NCI-H82 (cell line): ENCODE measurements at places on chromosomes 4 and X.
A peak's percentile ranks its signal among the peaks of the same experiment; 100 is the strongest.

DNA sequence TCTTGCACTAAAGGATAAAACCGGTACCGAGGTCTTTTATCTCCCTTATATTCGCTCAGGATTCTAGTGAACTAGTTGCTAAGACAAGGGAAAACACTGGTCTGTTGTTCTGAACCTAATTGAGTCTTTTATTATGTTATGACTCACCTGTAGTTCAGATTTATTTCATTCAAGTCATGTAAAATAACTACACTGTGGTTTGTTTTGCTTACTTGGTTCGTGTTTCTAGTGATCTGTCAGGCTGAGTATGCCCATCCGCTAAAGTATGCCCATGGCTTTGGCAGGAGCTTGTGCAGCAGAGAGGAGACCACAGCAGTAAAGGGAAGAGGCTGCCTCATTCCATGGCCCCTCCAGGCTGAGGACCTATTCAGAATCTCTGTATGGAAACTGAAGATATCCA, 126.1 kb downstream of the AFF1 start:
- no peak for DNase-seq

- DNase-seq: no peak
These were observed 58.0 kb downstream of the CLOCK start for GRCh38 chr4:55488716-55489115.

DNA sequence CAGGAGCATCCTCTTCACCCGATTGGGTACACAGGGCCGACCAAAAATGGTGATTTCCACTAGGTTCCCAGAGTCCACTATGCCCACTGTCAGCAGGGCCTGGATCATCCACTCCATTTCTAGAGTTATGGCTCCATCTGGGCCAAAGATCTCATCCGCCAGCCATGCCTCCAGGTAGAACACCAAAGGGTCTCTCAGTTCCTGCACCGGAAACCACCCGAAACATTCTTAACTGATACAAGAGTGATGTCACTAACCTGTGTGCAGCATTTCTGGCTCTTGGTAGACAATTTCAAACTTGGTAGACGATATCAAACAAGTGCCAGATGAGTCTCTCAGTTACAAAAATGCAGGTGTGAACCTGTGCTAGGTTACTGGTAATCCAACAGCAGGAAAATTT, 306.1 kb downstream of the BCOR start:
- no peak for DNase-seq

- DNase-seq: no peak
These were observed 17.7 kb downstream of the PCDH18 start for GRCh38 chr4:137514406-137515111.

- DNase-seq: no peak
These were observed 82.1 kb downstream of the PPP2R2C start for GRCh38 chr4:6390356-6390755.

GRCh38 chrX:114581528-114582263, 2.2 kb upstream of the HTR2C start:
- no peak for DNase-seq

DNA sequence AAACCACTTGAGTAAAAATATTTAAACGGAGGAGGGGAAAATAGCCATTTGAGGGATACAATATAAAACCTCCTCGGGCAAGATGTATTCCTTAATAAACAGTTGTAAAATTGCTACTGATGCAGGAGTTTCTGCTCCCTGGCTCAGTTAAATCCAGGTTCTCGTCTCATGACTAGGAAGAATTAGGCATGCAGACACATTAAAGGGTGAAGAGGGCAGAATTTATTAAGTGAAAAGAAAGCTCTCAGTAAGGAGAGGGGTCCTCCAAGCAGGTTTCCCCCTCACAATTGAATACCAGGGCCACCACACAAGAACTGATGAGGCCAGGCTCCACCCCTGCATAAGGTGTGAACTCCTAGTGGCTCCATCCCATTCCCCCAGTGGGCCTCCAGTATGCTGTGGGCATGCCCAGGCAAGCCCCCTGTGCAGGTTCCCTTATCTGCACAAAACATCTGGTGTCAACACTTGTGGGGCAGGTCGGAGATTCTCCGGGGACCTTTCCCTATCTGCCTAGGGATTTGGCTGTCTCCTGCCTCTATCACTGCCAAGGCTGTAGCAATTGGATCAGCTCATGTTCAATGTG, 80.4 kb downstream of the HS6ST2 start:
- DNase-seq: peak; percentile 33

- DNase-seq: no peak
These were observed 15.3 kb downstream of the ALB start for GRCh38 chr4:73419106-73420038.

GRCh38 chr4:55075823-55076716, 49.3 kb downstream of the KDR start:
- no peak for DNase-seq

DNA sequence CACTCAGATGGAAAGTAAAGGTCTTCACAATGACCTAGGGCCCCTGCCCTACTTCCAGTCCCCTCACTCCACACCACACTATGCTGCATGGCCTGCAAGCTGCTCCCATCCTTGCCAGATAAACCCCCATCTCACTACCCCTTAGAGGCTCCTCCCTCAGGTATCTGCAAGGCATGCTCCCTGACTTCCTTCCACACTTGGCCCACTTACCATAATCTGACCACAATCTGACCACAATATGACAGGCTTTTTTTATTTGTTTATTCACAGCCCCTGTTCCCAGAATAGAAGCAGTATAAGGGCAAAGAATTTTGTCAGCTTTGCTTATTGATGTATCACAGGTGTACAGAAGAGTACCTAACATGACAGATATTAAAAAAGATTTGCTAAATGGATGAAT, 124.7 kb downstream of the CAMK2D start:
- no peak for DNase-seq

- no peak for DNase-seq
These were observed 31.5 kb downstream of the GRK4 start for GRCh38 chr4:2994917-2995316.

GRCh38 chrX:153638436-153639176, 8.4 kb upstream of the DUSP9 start:
- peak; percentile 81 for DNase-seq

GRCh38 chrX:119784747-119785446, 6.5 kb downstream of the RPL39 start:
- DNase-seq: peak; percentile 51

- peak; percentile 64 for DNase-seq
These were observed 40.3 kb downstream of the ATP2B3 start for GRCh38 chrX:153557618-153558355.

GRCh38 chr4:181437895-181438294, 805.3 kb upstream of the TENM3 start:
- DNase-seq: no peak

DNA sequence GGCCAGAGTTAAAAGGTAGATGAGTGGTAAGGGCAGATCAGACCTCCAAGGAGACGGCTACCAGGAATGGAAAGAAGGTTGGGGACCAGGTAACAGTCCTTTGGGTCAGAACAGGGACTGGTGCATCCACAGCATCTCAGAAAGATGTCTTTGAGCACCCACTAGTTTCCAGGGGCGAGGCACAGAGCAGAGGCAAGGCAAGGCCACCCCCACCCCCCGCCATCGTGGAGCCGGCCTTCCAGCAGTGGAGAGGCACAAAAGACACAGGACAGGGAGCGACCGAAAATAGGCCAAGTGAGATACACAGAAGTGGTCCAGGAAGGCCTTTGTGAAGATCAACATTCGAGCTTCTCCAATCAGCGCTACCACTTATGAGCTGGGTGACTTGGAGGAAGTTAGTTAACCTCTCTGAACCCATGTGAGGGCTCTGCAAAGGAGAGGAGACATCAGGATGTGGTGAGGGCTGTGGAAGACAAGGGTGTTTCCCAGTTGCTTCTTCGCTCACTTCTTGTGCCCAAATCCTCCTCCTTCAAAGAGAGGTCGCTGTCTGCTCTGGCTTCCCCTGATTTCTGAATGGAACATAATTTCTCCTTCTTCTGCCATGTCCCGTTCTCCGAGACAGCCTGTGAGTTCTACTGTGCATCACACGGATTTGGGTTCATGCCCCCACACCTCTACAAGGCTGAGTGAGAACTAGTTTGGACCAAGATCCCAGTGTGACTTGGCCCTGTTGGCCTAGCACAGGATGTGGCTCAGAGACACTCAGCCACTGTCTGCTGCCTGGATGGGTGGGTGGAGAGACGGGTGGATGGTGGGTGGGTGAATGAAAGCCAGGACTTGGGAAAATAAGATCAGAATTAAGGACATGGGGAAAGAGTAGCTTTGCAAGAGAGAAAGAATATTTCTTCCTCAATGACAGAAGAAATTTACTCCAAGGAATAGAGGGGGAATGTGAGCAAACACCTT, 16.7 kb upstream of the MSX1 start:
- DNase-seq: no peak

DNA sequence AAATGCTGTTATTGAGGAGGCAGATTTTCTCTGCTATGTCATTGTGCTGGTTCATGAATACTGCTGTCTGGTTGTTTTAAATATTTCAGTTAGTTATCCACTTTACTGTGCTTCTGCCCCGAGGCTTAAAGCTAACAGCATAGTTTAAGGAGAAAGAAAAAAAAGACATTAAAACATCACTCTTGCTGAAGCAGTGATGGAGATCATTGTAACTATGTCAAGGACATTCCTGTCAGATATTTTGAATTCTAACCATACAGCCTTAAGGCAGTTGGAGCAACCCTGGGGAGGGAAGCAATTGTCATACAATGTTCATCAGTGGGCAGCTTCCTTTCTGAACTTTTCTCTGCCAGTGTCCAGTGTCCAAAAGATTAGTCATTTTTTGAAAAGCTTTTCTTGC, 199.0 kb upstream of the DDX53 start:
- no peak for DNase-seq

GRCh38 chr4:75637176-75637575, 6.8 kb upstream of the CDKL2 start:
- no peak for DNase-seq

- DNase-seq: peak; percentile 79
These were observed 547 bp downstream of the GUCY1A1 start for GRCh38 chr4:155667222-155667567.

DNA sequence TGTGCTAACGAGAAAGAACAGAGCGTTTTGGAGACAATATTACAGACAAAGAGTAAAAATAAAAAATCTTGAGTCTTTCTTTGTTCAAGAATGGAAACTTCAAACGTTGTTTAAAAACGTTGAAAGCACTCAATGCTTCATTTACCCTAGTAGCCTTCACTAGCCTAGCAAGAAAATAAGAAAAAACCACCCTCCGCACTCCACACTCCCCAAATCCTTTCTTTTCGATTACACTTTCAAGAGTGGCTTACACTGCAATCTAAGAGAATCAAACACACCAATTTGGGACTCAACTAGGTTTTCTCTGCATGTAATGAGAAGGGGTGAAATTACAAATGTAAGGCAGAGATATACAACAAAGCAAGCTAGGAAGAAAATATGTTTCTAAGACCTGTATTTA, 4.7 kb downstream of the TMSB4X start:
- no peak for DNase-seq

- DNase-seq: no peak
These were observed 106.0 kb upstream of the NKX1-1 start for GRCh38 chr4:1512051-1512737.

GRCh38 chr4:123667991-123668390, 271.4 kb downstream of the SPRY1 start:
- no peak for DNase-seq

- no peak for DNase-seq
These were observed 25.3 kb upstream of the CYBB start for GRCh38 chrX:37754516-37754915.

DNA sequence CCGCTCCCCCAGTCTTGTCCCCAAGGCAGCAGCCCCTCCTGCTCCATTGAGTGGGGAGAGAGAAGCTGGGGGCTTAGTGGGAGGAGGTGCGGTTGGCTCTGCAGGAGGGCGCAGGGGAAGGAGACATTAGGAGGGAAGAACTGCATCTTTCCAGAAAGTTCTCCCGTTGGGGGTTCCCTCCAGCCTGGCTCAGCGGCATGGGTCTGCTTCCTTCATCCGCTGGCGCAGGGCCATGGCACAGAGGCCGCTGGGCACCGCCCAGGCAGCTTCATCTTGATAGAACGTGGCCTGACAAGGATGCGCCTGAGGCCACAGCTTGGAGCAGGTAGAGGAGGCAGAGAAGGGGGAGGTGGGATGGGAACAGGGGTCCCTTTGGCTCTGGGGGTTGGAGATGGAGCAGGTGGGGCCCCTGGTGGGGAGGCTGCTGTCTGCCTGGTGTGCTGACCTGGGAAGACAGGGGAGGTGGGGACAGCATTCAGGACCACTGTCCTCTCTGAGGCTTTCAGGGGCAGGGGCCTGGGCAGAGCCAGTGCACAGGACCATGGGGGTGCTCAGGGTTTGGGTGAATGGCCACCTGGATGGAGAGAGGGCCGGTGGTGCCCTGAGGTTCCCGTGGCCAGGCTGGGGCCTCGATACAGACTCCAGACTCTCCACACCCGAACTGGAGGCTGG, 12.1 kb downstream of the DOK7 start:
- no peak for DNase-seq

- no peak for DNase-seq
These were observed 343.7 kb downstream of the ARAP2 start for GRCh38 chr4:35900286-35901243.

DNA sequence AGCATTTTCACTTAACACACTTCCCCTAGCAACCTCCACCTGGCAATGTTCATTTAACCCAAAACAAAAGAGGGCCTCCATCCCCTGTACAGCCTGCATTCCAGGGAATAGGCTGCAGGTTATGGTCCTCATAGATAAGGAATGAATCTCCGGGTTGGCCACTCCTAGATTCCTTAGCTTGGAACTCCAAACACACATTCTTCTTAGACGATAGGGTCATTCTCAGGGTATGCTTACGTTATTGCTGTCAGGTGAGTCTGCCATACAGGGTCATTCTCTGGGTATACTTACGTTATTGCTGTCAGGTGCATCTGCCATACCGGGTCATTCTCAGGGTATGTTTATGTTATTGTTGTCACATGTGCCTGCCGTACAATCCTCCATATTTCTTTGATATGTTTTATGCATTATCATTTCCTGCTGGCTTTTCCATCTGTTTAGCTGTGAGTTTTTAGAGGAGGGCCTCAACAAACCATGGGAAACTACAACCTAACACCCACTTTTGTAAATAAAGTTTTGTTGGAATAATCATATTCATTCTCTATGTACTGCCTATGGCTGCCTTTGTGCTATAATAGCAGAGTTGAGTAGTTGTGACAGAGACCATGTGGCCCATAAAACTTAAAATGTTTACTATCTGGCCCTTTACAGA, 8.2 kb upstream of the AFF1 start:
- DNase-seq: no peak

DNA sequence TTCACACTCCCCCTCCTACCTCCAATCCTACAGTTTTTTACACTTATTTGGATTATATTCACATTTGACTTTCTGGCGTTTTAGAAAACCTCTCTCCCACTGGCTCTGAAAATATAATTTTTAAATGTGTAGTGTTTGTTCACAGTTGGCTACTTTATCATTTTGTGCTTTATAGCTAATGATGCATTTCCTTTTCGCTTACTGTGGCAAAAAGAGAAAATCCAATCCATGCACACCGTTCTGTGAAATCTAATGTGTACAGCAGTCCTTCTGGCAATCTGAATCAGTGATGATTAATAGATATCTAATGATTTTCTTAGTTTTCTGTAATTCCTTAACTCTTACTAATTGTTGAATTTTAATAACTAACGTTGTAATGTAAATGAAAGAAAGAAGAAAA, 271.5 kb downstream of the ARAP2 start:
- no peak for DNase-seq
